ENCODE measurements at places on chromosomes 7 and 10.

DNA sequence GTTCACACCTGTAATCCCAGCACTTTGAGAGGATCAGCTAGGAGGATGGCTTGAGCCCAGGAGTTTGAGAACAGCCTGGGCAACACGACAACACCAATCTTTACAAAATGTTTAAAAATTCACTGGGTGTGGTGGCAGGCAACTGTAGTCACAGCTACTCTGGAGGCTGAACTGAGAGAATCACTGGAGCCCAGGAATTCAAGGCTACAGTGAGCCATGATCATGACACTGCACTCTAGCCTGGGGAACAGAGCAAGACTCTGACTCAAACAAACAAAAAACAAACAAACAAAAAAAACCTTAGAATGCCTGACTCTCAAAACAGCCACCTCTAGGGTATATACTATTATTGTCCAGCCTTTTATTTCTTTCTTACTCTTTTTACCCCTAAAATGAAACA is 56.5 kb upstream of the PAPSS2 start:
- DNase-seq = no peak

DNA sequence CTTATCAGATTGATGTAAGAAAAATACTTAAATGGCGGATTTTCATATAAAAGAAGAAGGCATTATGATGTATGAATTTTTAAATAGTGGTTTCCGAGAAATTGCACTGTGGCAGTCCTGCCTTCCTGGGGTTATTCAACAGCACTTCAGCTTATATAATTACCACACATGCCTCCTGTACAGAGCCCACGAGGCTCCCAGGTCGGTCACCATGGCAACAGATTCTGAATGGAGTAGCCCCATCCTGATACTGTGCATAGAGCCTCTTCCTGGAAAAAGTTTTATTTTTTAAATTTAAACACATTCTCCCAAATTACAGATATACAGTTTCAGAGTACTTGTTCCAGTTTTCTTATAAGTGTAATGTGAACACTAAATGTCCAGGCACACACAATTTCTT is 15.9 kb upstream of the ASB4 start:
- DNase-seq = no peak

GRCh38 chr7:2003931-2004812 is 228.6 kb downstream of the MAD1L1 start:
- DNase-seq = no peak

DNA sequence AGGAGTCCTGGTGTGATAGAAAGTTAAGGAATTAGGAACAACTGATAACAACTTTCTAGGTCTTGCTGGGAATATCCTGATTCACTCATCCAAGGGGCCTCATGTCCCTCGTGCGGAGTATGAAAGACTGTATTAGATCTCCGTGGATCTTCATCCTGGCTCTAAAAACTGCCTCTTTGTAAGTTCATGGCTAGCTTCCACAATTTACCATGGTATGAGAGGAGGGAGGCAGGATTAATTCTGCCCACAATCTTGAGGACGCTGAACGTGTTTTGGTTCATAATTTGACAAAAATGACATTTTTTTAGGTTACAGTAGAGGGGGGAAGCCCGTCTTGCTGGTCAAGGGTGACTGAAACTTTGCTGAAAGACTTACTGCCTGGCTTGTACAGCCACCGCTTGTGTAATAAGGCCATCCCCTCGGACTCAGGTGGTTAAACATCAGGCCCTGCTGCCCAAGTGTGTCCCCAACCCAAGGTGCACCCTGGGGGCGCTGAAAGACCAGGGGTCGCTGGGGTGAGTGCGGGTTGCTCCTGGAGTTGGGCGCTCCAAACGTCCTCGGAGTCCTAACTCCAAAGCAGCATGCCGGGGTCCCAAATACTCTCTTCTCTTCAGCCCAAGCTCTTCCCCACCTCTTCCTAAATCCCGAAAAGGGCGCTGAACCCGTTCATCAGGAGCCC is 733 bp downstream of the HIBADH start:
- no peak for DNase-seq

GRCh38 chr10:18616337-18616736 is 35.0 kb downstream of the NSUN6 start:
- DNase-seq = no peak

GRCh38 chr10:132451506-132452215 is 54.7 kb downstream of the PWWP2B start:
- DNase-seq = no peak

DNA sequence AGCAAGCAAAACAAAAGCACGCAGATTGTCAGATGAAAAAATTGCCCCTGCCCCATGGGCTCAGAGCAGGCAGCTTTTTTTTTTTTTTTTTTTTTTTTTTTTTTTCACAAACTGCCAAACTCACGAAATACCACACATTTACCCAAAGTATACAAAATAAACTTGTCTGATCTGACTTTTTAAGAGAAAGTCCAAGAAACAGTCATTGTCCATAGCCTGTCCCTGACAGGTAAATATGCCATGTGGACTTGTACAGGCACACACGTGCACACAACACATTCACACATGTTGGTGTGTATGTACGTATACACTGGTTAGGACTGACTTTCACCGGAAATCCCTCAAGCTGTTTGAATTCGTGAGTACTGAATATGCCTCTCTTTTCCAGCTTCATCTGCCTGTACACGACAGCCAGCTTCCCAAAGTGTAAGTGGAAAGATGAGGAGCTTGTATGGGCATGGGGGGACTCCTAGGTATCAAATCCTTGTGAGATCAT is 929 bp upstream of the HGF start:
- no peak for DNase-seq

GRCh38 chr10:62033125-62033524 is 131.6 kb downstream of the ARID5B start:
- DNase-seq = no peak

DNA sequence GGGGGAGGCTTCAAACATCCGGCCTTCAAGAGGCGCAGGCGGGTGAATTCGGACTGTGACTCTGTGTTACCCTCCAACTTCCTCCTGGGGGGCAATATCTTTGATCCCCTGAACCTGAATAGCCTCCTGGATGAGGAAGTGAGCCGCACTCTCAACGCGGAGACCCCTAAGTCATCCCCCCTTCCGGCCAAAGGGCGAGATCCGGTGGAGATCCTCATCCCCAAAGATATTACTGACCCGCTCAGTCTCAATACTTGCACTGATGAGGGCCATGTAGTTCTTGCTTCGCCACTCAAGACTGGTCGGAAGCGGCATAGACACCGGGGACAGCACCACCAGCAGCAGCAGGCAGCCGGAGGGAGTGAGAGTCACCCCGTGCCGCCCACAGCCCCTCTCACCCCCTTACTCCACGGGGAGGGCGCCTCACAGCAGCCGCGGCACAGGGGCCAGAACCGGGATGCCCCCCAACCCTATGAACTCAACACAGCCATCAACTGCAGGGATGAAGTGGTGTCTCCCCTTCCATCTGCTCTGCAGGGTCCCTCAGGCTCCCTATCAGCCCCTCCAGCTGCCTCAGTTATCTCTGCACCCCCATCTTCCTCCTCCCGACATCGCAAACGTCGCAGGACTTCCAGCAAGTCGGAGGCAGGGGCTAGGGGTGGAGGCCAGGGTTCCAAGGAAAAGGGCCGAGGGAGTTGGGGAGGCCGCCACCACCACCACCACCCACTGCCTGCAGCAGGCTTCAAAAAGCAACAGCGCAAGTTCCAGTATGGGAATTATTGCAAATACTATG is 1.1 kb downstream of the MEPCE start:
- DNase-seq = no peak

GRCh38 chr7:116766881-116767280 is 94.9 kb downstream of the MET start:
- DNase-seq = no peak

DNA sequence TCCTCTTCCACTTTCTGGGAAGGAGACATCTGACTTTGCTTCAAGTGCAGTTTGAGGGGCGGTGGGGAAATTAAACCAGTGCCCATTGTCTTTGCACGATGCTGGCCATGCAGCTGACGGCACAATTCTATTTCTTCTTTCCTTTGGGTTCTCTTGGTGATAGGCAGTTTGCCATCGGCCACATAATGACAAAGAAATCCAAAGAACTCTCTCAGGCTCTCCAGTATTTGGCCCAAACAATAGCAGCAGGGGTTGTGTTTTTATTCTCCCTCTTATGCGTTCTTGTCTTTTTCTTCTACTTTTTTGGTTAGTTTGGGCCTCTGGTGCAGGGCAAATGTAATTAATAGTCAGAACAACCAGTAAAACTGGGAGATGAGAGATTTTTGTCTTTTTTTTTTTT is 147.0 kb downstream of the EMX2 start:
- DNase-seq = no peak

DNA sequence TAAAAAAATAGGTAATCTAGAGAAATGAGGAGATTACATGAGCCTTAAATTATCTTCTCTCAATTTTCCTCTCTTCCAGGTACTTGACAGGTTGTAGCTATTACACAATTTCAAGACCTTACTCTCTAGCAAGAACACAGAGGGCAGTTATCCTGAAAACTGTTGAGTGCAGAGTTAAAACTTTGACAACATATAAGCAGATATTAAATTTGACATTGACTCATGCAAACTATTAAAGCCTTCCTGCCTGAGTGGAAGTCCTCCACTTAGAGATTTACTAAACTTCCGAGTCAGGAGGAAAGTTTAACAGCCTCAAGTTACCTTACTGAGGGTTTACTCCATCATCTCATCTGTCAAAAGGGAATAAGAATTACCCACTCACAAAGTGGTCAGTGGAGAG is 73.5 kb upstream of the ARID5B start:
- no peak for DNase-seq

GRCh38 chr10:88205842-88206446 is 342.5 kb downstream of the PTEN start:
- DNase-seq = no peak

GRCh38 chr10:103643381-103643780 is 149.9 kb downstream of the NEURL1 start:
- no peak for DNase-seq

DNA sequence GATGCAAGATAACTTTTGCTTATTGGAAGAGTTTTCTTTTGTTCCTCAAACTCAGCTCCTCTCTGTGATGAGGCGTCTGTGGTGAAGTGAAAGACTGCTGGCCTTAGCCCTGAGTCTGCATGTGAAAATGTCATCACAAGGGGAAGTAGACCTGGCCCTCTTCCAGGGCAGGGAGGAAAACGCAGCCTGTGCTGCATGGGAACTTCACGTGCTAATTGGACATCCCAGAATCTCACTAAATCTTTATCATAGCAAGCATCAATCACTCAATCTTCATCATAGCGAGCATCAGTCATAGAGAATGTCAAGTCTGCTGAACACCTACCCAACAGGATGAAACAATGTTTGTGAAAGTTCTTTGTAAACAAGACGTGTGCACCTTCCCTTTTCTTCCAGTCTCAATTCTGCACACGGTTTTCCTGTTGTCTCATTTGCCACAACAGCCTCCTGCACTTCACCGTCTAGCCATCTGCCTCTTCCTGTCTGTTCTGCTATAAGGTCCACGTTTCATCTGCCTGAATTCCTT is 314.6 kb downstream of the FRMD4A start:
- DNase-seq = no peak

DNA sequence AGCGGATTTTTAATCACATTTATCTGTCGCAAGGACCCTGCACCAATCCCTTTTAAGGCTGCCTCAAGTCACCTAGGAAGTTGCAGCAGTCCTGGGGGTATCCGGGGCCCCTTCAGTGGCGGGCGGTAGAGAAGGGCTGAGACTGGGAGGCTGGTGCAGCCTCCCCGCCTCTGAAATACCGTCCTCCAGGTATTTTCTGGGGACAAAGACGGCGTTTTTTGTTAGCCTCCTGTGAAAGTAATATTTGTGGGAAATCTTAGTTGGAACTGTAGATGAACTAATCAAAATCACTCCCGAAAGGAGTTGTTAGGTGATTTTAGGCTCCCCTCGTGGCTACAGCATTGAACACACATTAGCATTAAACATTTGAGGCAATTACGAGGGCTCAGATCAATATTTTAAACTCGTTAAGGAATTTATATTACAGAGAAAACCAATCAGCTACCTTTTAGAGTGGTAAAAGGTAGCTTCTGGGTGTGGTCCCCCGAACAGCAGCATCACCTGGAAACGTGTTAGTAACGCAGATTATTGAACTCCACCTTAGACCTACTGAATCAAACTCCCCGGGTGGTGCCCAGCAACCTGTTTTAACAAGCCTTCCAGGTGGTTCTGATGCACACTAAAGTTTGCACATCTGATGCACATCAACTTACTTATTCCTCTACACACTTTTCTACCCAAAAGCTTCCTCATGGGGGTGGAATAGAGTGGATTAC is 530 bp upstream of the ANXA7 start:
- DNase-seq = no peak

- DNase-seq = no peak
Observed at GRCh38 chr10:58311026-58311425, 23.8 kb upstream of the UBE2D1 start.

GRCh38 chr10:104406715-104407650 is 53.4 kb downstream of the CFAP58 start:
- peak; percentile 9 for DNase-seq

- DNase-seq = no peak
Observed at GRCh38 chr7:139861803-139862202, 32.7 kb downstream of the TBXAS1 start.

DNA sequence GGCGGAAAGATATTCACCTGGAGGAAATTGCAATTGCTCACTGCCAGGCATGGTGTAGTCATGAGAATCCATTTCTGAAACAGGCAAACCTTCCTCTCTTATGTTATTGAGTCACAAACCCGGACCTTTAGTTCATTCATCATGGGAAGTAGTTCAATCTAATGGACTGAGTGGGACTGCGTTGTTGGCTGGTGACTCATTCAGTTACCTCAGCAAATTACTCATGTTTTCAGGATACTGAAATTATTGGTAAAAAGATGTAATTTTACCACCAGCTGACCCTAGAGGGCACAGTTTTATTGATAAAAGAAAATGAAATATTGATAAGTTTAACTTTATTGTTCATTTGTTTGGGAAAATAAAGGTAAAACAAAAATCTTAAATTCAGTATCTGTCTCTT is 1194.4 kb upstream of the SORCS1 start:
- peak; percentile 61 for DNase-seq

GRCh38 chr7:104371216-104371979 is 43.0 kb downstream of the LHFPL3 start:
- DNase-seq = no peak

- no peak for DNase-seq
Observed at GRCh38 chr7:76008156-76008687, 13.8 kb upstream of the TMEM120A start.

DNA sequence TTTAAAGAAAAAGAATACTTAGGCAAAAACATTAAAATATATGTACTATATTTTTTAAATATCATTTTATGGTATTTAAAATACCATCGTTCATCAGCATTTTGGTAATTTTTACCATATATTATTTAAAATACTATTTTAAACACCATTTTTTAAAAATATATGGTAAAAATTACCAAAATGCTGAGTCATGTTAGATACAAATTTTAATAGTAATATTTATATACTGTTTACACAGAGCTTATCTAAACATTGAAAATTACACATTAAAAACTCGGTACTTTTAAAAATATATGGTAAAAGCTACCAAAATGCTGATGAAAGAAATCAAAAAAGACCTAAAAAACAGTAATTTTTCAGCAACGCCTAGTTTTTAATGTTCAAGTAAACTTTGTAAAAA is 105.6 kb downstream of the TPK1 start:
- DNase-seq = no peak

DNA sequence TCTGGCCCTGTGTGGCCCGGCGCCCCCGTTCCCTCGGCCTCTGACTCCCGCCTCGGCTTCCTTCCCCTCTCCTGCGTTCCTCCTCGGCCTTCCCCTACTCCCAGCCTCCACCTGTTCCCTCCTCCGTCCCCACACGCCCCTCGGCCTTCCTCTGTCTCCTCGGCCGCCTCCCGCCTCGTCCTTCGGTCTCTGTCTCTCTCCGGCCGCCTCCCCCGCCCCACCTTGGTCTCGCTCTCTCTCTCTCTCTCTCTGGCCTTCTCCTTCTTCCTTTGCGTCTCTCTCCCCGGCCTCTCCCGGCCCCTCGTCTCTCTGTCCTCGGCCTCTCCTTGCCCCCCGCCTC is 588 bp downstream of the GET4 start:
- no peak for DNase-seq
